ENCODE measurements at places on chromosomes 6 and 20.

DNA sequence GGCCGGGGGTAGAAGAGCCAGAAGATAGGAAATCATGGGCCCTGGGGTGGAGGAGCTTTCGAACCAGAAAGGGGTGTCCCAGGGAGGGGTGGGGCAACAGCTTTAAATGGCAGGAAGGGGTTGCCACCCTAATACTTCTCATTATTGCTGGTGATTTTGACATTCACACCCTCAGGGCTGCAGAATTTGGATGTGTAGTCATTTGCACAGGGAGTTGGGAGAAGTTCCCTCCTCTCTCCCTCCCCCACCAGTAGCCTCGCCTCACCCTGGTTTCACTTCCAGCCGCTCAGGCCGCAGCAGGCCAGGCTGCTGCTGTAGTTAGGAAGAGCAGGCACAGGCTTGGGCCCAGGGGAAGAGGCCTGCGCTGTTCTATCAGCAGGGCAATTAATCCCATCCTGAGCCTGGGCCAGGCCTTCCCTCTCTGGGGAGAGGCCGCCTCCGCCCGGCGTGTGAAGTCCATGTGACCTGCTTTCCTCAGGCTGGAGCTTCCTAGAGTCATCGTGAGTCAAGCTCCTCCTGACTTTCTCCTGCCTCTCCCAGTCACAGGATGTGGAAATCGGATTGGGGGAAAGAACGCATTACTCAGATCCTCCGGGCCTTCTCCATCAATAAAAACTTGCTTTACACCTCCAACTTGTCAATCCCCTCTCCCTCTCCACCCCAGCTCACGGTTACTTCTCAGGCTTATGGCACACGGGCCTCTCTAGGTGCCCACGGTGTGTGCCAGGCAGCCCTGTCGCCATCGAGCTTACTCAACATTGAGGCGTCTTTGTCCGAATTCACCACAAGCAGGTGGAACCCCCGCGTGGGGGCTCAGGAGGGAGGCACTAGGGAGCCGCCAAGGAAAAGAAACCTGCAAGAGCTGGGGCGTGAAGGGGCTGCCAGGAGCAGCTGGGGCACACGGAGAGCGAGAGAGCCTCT, 7.8 kb downstream of the ADTRP start:
- no peak for DNase-seq

GRCh38 chr20:18719426-18719825, 94.2 kb upstream of the SCP2D1 start:
- DNase-seq: no peak

DNA sequence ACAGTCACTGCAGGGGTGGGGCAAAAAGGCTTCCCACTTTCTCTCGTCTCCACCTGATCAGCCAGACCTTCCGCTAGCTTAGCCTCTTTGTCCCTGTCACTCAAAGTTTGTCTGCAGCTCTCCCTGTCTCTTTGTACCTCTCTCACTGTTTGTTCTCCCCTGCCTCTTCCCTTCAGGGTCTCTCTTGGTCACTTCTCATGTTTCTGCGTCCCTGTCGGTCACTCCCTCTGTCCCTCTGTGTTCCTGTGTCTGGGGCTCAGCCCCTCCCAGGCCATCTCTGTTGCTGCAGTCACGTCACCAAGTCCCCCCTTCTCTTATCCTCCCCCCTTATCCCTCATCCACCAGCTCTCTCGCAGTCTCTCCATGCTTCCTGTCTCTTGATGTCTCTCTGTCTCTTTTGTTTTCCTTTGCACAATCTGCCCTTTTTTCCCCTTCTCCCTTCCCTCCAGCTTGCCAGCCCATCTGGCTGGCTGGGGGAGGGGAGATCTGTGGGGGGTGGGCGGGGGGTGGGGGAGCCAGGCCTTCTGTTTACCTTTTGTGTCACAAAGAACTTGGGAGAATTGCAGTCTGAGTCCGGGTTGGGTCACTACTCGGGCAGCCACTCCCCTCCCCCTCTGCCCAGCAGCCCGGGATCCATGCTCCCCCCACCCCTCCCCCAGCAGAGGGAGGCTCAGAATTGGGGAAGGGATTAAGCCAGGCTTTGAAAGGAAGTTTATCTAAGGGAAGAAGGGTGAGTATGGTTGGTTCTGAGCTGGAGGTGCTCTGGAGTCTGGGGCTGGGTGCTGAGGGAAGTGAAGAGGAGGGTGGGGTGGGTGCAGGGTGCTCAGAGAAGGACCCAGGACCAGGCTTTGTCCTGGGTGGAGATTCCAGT, 32.3 kb downstream of the FOXP4 start:
- no peak for DNase-seq

DNA sequence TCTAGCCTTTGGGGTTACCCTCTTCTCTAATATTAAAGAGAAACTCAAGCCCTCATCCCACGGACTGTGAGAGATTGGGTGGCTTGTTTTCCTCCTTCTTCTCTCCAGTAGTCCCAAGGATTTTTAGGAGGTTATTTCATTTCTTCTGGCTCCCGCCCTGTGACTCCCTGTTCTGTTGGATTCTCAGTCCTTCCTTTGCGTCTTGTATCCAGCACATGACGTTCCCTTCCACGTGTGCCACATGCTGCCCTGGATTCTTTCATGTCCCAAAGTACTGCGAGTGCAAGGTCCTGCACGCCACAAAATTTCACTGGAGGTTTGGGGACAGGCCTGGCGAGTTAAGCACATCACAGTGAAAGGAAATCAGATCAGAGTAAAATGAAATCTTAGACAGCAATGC, 213.4 kb downstream of the PACRG start:
- DNase-seq: no peak

DNA sequence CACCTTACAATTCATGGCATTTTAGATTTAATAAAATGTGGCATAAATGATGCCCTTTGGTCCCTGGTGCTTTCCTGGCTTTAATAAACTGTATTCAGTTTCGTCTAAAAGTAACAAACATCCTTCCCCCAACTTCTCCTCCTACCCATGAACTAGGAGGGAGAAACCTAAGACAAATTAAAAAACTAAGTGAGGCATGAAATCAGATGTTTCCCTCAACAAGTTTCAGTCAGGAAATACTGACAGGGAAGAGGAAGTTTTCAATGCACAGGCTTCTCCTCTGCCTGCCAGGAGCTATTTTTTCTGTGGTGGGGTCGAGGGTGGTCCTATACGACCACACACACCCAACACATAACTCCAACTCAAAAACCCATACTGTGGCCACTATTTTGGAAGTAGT, 10.0 kb downstream of the HBS1L start:
- DNase-seq: no peak

DNA sequence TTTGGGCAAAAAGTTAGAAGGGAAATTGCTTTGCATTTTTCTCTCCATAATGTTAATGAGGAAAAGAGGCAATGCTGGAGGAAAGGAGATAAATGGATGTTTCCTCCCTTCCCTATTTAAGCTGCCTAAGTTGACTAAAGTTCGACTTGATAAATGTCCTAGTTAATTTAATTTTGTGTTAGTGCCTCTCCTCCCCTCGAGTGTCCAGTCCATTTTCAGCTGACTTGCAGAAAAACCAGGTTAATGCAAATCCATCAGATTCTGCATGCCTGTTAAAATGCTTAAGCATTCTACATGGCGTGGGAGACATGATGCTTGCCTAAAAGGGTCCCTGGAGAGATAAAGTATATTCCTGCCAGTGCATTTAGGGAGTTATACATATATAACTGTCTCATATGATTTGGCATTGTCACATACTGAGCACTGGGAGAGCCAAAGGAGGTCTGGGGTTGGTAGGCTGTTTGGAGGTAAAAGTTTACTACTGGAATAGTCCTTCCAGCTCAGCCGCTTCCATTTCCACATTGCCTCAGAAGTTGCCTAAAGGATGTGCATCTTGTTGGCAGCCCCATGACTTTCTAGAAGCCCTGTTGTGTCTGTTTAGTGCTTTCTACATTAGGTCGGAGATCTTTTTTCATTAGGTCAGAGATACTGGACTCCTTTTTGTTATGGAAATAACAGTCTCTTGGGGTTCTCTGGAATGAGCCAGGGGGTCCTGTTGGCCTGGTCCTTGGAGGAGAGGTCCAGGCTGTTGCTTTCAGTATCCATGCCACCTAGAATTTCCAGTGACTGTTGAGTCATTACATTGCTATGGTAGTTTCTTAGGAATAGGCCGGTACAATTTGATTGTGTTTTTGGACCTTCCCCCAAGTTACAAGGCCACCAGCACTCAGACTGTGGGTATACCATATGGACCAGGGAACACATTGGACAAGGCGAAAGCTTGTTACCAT, 30.4 kb downstream of the JARID2 start:
- no peak for DNase-seq

DNA sequence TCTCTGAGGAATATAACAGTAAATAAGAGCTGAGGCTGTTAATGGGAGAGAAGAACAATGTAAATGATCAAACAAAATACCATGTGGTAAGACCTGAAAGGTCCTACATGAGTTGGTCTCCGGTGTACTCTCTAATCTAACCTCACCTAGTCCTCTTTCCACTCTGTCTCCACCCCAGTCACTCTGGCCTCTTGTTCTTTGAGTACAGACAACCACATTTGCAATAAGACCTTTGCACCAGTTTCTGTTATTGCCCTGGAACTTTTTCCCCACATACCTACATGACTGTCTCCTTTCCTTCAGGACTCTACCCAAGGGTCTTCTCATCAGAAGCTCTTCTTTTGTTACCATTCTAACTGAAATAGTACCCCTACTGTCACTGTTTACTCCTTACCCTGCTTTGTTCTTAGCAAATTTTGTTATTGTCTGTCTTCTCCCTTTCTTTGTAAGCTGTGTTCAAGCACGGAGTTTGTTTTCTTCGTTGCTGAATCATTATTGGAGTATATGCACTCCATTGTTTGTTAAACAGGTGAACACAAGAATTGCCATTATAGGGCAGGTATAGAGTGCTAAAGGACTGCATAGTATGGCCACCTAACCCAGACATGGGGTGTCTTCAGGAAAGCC, 37.3 kb downstream of the MAPK14 start:
- DNase-seq: no peak
